ENCODE measurements at places on chromosomes 13 and 19.

- DNase-seq = peak; percentile 89
Observed at GRCh38 chr19:2476451-2477140, 669 bp downstream of the GADD45B start.

DNA sequence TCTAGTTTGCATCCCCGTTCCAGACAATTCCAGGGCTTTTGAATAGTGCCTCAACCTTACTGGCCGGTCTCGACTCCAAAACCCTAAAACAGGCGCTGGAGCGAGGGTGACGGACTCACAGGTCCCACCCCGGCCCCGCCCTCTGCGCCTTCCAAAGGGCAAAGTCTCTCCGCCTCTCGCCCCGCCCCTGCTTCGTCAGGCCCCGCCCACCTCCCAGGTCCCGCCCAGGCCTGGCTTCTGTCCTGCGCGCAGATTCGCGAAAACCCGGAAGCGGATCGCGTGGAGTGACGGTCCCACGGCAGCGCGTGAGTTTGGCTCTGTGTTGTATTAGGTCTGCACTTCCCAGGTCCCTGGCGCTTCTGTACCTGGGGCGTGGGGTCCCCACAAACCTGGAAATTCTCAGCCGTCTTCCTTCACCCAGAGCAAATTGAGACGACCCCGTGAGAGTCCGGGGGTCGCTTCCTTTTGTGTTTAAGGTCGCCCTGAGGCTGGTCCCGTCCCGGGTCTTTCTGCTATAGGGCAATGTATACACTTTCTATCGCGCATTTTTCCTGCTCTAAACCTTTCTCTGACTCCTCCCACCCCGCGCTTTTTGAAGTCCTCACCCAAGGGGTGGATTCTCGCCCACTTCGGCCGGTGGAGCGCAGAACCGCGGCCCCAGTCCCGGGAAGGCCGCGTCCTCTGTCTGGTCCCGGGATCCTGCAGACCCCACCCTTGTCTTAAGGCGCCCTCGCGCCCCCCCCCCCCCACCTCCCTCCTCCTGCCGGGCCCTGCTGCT, at the start of gene ZNF813:
Gene ZNF813, plus strand, starts transcription at position 249 of the 778 bp plus-strand sequence. CDS start 16,090 bp downstream, outside the sequence.
- DNase-seq = peak; percentile 81

DNA sequence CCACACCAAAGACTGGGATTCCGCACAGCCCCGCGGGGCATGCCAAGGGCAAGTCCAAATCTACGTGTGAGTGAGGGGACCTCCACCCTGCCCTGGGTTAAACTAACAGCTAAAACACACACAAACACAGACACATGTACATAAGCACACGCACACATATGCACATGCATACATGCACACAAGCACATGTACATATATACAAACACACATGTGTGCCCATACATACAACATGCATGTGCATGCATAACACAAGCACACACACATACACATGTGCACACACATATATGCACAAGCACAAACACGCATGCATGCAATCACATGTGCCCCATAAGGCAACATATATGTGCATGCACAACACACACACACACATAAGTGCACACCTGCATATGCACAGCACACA, 136.7 kb downstream of the SOX1 start:
- no peak for DNase-seq

DNA sequence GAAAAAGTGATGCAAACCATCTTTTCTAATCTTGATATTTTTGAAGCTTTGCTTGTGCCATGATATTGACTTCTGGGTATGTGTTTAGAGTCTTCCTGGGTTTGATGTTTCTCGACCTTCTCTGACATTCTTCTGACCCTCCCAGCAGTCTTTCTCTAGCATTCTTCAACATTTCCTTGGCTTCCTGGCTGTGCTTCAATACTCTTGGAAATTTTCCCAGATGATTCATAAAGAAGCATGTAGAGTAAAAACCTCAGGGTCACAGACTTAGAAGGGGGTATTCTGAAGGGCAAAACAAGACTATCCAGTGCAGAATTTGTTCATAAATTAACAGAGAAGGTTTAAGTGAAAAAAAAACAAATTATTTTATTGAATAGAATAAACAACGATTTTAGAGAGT, 946.3 kb upstream of the PCDH9 start:
- DNase-seq = peak; percentile 94

- no peak for DNase-seq
Observed at GRCh38 chr13:40346592-40346991, 319.8 kb downstream of the FOXO1 start.

GRCh38 chr19:52369559-52370340, at the start of gene ZNF880:
Gene ZNF880 (plus strand): TSS chr19:52369923. CDS start chr19:52369966, 43 bp downstream.
- peak; percentile 93 for DNase-seq

GRCh38 chr13:79880818-79881217, 399.9 kb downstream of the NDFIP2 start:
- DNase-seq = no peak

- peak; percentile 70 for DNase-seq
Observed at GRCh38 chr13:111337206-111337605, 16.8 kb downstream of the TEX29 start.

GRCh38 chr19:5138606-5139582, 170.0 kb downstream of the KDM4B start:
- peak; percentile 87 for DNase-seq

- no peak for DNase-seq
Observed at GRCh38 chr13:20160306-20161274, at the start of gene GJA3. Gene GJA3 (minus strand): TSS chr13:20161052. CDS start chr13:20143288, 17,764 bp downstream.

DNA sequence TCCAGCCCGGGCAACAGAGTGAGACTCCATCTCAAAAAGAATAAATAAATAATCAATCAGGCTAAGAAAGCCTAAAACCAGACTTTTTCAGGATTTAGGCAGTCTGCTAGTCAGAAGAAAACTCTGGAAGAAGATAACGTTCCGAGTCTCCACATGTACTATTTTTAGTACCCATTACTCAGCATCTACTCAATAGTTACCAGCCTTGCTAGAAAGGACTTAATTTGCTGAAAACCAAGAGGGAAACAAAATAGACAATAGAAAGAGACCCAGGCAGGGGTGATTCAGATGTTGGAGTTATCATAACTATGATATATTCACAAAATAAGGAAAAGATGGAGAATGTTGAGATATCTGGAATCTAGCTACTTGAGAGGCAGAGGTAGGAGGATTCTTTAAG, 3.6 kb upstream of the LIN7B start:
- peak; percentile 41 for DNase-seq

- no peak for DNase-seq
Observed at GRCh38 chr19:14078411-14078810, 5.8 kb downstream of the MISP3 start.

DNA sequence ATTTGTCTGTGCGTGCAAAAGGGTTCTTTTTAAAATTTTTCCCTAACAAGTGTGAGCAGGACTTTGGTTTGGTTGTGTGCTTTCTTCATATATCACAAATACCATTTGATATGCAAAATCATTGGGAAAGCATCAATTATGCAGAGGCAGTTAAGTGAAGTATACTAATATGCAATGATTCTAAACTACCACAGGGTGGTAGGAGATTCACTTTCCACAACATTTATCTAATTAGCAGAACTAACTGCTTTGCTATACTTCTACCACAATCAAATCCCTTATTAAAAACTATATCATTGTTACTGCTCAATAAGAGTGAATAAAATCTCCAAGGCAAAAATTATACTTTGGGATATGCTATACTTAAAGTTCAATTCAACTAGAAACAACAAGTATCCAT, 2738.9 kb upstream of the PCDH20 start:
- DNase-seq = peak; percentile 23
